ENCODE measurements at places on chromosomes 4 and X. TPM values are rescaled to one million over a fixed set of nuclear protein-coding genes. Genes with fewer than 3 reads are reported as not detected.
A peak's percentile ranks its signal among the peaks of the same experiment; 100 is the strongest.

Gene FMR1NB
- total RNA-seq: not detected

DNA sequence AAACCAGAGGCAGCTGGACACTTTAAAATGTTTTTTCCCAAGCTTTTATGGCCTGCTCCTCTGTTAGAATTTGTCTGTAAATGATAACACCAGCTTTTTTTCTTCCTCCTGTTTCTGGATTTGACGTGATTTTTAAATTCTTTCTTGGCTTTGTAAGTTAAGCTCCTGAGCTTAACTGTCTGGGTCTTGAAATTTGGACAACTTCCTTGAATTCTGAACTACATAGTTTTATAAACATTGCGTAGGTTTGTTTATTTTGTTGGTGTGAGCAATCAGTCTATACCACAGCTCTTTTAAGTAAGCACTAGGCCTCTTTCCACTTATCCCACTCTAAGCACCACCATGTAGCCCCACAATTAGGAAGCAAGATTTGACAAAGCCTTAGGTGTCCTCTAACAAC is 144.4 kb upstream of the GUCY1A1 start:
- DNase-seq: no peak

GRCh38 chr4:83855044-83855443 is 319.1 kb downstream of the GPAT3 start:
- DNase-seq: no peak

- no peak for DNase-seq
Measured at GRCh38 chr4:184814686-184815045, 11.1 kb downstream of the ACSL1 start.

DNA sequence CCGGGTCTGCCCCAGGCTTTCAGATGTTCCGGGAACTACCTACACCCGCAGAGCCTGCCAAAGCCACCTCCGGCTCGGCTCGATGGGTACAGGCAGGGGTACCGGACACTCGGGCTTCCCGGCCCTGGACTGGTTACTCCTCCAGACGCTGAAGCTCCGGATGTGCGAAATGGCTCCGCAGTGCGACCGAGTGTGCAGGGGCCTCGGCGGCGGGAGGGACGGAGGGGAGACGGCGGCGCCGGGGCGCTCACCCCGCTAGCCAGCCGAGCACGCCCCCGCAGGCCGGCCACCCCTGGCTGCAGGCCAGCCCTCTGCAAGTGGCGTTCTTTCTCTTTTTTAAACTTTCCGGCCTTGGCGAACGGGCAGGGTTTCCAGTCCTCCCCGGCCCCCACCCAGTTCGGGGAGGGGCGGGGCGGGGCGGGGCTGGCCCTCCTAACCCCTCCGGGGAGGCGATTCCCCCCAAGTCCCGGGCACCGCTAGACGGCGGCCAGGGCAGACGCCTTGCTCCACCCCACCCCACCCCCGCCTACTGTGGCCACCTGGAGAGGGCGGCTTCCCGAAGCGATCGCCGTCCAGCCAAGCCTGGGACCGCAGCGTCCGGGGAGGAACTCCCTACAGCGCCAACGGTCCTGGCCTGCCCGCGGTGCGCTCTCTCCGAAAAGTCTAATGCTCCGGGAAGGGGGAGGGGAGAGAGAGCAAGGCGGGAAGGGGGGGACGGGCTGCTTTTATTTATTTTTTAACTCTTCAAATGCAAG is 7.5 kb downstream of the BCOR start:
- DNase-seq: no peak

Gene TMPRSS11F
- total RNA-seq: not detected

Gene COL25A1
- total RNA-seq: 0.14 TPM

Gene HPSE
- 12.0 TPM for total RNA-seq

DNA sequence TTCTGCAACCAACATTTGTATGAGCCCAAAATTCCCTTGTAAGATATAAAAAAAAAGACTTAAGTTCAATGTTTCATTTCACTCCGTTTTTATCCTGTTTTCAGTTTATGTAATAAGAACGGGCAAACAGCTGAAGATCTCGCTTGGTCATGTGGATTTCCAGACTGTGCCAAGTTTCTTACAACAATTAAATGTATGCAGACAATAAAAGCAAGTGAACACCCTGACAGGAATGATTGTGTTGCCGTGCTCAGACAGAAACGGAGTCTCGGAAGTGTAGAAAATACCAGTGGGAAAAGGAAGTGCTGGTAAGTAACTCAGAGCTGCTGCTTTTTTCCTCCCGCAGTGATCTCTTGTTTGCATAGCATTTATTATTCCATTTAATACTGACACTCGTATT is 2.8 kb downstream of the ANKRD37 start:
- peak; percentile 66 for DNase-seq

Gene NDUFB11
- 65.3 TPM for total RNA-seq

DNA sequence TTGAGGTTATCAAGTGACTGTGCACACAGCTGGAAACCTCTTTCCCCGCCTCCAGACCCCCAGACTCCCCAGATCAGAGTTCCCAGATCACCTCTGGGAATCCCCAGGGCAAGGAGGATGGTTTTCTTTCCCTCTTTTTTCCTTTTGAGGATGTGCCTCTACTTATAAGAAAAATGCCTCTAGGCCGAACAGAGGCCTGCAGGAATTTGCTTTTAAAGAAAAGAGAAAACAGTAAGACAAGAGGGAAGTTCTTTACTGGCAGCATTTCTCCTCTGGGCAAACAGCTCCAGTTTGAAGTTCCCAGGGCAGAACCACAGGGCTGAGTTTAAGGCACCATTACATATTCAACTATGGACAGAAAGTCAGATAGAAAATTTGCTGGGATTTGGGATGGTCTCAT is 837.9 kb upstream of the LCORL start:
- no peak for DNase-seq

Gene FGA
- not detected for total RNA-seq

Gene NSUN7
- total RNA-seq: not detected

DNA sequence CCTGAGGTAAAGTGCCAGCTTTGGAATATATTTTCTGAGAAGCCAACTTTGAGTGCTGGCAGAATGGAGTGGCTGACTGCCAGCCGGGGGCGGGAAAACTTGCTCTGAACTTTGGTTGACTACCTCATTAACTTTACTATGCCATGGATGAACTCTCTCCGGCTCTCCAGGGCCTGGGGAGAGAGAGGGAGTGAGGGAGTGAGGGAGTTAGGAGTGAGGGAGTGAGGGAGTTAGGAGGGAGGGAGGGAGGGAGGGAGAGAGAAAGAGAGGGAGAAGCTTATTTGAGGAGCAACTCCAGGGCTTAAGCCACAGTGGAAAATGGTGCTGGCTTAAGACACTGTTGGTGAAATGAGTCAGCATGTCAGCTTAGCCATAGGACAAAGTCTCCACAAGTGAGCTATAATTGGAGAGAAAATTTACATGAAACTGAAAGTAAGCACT is 280.9 kb upstream of the RPS6KA3 start:
- DNase-seq: no peak

DNA sequence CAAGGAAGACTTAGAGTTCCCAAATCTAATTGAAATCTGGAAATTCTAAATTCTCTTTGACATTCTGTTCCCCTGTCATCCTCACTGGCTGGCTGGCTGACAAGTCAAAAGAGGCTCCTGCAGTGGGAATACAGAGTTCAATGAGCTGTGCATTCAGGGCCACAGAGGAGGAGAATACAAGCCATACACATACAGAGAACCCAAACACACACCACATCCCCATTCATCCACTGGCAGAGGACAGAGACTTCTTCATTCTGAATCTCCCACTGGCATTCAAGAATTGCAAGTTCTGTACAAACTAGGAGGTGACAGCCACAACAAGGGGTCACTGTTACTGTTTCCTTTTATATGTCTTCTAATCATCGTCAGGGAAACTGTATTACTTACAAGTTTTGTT is 49.7 kb downstream of the SAT1 start:
- DNase-seq: no peak

DNA sequence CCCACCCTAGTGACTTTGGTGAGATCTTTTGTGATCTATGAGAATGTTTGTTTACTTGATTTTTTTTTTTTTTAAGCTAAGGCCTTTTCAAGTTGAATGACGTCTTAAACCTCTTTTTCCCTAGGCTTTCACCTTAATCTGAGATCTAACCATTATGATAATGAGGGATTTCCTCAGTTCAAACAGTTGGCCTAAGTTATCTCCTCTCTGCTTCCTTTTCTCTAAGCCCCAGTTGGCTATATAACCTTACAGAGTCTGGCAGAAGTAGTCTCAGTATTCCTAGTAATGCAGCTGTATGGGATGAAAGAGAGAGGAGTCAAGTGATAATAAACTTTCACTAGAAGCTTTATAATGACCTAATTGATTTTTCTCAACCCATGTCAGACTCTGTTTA is 99.0 kb downstream of the STIM2 start:
- DNase-seq: no peak

DNA sequence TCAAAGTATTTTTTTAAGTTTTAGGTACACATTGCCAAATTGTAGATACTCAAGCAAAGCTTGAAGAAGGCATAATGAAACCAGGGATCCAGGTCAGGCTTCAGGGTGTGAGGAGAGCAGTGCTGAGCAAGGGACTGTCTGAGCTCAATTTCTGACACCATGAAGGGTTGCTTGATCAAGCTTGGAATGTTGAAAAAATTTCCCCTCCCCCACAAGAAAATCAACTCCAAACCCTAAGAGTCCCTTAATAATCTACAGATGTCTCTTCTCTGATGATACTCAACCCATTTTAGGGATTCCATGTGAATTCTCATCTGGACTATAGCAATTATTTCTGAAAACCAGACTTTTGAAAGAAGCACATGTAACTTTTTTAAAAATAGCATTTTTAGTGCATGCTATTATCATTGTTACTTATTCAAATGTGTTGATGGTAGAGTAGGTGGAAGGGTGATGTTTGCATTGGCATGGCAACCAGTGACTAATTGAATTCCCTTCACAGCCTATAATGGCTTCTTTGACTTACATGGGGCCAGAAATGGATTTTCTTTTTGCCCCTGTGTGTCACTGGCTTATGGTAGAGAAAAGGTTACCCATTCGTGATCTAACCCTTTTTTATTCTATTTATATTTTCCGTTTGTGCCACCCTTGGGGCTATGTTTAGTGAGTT is 252.0 kb downstream of the FBXW7 start:
- peak; percentile 15 for DNase-seq

DNA sequence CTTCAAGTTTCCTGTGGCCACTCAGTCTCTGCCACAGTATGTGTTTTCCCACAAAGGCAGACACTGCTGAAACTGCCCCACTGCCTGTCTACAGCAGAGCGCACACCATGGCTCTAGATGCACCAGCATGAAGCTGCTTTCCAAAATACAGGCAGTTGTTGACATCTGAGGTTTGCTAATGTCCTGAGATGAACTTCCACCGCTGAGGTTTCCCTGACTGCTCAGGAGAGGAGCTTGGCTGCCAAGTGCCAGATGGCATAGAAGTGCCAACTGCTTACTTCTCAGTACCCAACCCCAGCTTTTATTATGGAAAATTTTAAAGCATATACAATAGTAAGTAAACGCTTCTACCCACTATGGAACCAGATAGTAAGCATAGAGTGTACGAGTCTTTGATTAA is 61.0 kb upstream of the EXOC1L start:
- DNase-seq: no peak

GRCh38 chrX:9494771-9495170 is 29.9 kb downstream of the TBL1X start:
- DNase-seq: no peak

GRCh38 chr4:78938474-78938867 is 767 bp downstream of the PAQR3 start:
- DNase-seq: peak; percentile 4

Gene TENM3
- 38.1 TPM for total RNA-seq

GRCh38 chr4:93182722-93183121 is 645.8 kb upstream of the ATOH1 start:
- no peak for DNase-seq

Gene EDA2R
- total RNA-seq: 1.1 TPM

DNA sequence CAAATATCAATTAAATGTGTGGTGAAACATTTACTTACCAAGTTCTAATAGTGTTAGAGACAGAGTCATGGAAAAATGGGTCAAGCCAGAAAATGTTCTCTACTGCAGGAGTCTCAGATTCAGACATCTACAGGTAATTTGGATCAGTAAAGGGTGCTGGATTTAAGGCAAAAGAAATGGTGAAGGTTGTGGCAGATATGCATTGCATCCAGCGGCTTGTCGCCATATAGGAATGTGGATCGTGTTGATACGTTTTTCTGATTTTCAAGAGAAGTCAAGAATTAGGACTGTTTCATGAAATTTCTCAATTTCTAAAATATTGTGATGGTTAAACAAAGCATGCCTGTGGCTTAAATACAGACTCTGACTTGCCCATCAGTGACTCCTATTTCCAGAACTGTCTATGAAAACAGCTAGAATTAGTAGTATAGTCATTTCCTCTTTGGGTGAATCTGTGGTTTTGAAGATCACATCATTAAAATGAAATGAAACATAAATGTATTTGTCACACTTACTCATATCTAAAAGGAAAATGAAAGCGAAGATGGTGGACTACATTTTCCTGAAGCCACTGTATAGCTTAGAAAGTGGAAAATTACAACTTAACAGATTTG is 110.1 kb upstream of the VEGFC start:
- DNase-seq: peak; percentile 49

Gene MAGEB4
- not detected for total RNA-seq

Gene OPRPN
- not detected for total RNA-seq

DNA sequence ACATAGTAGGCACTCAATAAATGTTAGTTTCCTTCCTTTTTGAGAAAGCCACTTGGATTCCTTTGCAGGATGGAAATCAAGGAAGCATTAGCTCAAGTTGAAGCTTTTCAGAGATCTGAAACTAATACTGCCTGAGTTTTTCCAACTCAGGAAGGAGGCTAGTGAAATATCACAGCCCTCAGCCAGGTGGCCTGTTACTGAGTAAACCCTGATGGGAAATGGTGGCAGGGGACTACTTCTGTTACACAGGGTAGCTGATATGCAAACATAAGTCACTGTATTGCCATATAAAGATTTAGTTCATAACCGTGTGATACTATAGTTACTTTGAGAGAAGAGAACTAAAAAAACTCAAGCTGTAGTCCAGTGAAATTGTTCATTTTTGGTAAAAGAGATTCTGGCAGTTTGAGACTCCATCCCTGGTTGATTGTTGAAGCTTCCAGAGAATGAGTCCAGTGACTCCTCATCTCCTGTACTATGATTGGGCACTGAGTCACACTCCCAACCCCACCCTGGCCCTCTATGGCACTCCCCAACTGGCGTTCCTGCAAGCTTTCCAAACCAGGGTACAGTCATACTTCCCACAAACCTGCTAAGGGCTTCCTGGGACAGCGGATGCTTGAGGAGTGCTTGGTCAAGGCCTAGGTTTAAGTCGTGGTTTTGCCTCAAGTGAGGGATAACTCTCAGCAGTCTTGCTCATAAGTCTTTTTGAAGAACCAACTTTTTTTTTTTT is 81.8 kb downstream of the MID1IP1 start:
- DNase-seq: peak; percentile 1

- peak; percentile 73 for DNase-seq
Measured at GRCh38 chr4:185039508-185040273, 21.4 kb downstream of the HELT start.

Gene EGF
- under 0.01 TPM for total RNA-seq

GRCh38 chr4:69668680-69669079 is 15.6 kb upstream of the UGT2A1 start:
- DNase-seq: no peak

All from dermis blood vessel endothelial cell (primary cell).